Frontal cortex (tissue), 4 donors: ENCODE measurements at places on chromosomes 2 and 18.

- DNase-seq, result no peak
Measured at GRCh38 chr2:209525834-209526281, 102.0 kb downstream of the MAP2 start.

- DNase-seq, result no peak
Measured at GRCh38 chr18:9642799-9643462, 28.6 kb upstream of the PPP4R1 start.

GRCh38 chr2:21452263-21452662 lies 328.5 kb downstream of the TDRD15 start:
- DNase-seq, result no peak

- no peak for DNase-seq
Measured at GRCh38 chr2:27765621-27766286, 5.8 kb upstream of the MRPL33 start.

GRCh38 chr18:8989855-8990254 lies 112.6 kb upstream of the NDUFV2 start:
- no peak for DNase-seq

GRCh38 chr2:189849550-189849949 lies 65.3 kb downstream of the PMS1 start:
- DNase-seq, result no peak

DNA sequence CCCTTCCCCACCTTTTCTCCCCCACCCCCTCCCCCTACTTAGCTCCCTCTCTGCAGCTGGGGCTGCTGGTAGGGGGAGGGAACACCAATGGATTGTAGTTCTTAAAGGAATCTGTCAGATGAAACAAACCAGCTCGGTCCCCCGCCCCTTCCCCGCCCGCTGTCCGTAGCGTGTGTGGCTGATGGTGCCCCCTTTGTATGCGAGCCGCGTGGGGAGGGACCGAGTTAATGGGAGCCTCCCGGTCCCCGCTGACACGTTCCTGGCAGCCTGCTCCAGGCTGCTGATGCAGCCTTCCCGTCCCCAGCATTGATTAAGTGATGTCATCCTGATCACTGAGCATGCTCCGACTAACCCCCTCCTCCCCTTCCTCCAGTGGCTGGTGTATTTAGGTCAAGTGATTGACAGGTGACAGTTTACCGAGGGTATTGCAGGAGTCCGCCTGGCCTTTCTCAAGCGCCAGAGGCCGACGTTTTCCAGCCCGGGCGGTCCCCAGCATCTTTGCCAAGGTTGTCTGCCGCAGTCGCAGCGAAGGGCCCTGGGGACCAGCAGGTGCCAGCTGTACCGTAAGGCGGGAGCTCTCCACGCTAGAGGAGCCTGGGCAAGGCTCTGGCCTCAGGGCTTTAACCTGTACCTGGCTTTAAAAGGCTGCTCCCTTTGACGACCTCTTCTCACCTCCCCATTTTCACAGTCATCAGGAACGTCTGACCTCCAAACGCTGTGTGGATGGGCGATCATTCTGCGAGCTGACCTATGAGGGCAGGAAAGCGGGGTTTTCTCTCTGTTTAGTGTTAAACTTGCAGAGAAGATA lies 1.8 kb downstream of the KIF5C start:
- peak; percentile 69 for DNase-seq

DNA sequence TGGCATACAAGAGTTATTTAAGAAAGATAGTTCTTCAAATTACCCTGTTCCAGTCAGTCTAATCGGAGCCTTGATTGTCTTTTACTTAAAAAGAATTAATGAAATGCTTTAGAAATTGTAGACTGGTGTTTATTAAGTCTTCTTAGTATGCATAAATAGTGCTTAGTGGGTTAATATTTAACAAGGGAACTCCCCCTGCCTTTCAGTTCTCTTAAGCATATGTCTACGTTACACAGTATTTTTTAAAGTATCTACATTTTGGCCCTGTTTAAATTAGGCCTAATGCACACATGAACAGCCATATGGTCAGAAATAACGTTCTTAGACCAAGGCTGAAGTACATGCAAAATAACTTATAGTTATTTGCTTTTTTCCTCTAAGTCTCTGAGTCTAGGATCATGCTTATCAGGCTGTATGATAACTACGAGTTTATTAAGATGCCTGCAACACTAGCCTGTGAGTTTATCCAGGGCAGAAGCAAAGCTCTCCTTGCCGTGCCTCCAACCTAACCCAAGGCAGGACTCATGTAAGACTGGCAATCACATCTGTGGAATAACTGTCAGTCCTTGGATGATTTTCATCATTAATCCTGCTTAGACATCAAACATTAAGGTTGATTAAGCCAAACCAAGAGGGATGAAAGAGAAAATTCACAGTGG lies 6.7 kb downstream of the BCL2 start:
- DNase-seq, result no peak

DNA sequence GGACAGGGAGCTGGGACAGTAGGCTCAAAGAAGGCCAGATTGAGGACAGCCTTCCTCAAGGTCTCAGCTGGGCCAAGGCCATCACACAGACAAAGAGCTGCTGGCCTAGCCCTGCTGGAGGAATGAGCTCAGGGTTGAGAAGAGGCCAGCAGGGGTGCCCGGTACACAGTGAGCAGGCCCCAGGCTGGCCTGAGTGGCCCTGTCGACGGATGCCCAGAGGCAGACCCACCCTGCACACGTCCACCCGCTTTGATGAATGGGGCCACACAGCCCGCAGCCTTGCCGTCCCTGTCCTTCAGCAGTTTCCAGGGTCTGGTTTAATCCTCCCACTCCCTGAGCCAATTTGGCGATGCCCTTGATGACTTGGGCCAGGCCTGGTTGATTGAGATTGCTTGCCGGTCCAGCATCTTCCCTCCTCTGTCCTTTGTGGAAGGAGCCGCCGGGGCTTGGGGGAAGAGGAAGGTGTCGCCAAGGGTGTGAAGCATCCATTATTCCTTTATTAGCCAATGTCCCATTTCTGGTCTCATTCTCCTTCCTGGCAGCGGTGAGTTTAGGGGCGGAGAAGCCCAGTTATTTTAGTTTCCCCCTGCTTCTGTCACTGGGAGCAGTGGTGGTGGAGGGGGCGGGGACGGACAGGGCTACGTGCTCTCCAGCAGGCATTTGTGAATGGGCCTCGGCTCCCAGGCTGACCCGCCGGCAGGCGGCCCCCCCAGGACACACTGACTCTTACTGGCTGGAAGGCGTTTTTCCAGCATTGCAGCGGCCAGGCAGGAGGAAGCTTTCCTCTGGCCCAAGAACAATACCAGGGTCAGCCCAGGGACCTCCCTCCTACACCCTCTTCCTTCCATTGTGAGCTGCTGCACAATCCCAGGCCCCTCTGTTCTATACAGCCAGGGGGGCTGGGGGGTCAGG lies 141.8 kb downstream of the CTIF start:
- DNase-seq, result peak; percentile 56

GRCh38 chr2:73972846-73973245 lies 11.9 kb upstream of the TET3 start:
- no peak for DNase-seq

DNA sequence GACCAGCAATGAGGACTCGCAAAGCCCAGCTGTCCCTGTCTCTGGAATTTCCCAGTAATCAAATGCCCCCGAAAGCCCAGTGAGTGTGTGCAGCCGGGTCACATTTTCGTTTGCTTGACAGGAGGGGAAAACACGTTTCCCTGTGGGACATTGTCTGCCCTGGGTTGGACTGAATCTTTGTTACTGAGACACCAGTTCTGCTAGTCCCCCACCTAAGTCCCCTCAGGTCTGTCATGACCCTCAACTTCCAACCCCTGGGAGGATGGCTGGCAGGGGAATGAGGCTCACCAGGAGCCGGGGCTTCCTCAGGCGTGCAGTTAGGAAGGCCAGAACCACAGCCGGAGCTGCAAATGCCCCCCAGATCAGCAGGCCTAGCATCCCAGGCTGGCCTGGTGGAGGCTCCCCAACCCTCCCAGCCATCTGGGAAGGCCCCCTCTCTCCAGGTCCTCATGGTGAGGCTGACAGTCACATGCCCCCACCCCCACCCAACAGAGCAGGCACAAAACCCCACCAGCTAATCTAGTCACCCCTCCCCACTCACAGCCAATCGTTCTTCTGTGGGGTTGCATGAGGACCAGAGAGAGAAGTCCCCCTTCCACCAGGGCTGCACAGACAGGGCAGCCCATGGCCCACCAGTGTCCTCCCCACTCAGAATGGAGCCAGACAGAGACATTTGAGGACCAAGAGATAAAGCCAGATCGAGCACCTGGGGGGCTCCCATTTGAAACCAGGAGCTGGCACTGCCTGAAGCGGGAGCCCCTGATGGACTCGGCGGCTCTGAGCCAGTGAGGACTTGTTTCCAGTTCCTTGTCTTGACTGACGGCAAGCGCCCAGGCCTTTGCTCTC lies 33.6 kb downstream of the CYP26B1 start:
- no peak for DNase-seq

DNA sequence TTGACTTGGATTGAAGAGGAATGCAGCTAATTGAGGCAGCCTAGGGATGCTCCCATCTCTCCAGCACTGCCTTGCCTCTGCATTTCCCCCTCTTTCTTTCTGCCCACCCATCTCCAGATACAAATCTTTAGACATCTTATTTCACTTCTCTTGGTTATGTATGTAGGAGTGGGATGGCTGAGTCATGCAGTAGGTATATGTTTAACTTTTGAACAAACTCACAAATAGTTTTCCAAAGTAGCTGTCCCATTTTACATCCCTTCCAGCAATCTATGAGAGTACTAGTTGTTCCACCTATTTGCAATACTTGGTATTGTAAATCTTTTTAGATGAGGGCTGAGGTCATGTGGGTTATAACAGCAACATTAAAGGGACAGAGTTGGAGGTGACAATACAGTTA lies 329.9 kb downstream of the DYSF start:
- DNase-seq, result no peak
